ENCODE measurements at places on chromosomes 7 and 10. TPM values are rescaled to one million over a fixed set of nuclear protein-coding genes. Genes with fewer than 3 reads are reported as not detected.

DNA sequence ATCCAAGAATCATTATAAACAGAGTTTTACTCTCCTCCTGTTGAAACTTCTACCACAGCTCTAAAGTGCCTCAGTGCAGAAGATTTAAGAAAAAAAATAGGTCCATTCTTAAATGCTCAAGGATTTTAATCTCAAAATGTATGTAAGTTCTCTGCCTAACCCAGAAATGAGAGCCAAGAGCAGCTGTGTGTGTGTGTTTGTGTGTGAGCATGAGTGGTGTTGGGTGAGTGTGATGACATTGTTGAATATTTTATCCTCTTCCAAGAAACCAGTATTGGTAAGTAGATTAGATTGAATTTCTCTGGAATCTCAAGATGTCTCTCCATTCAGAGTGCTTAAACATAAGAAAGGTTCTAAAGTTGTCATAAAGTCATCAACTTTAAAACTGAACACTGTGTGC, 363.6 kb upstream of the NFE2L3 start:
- DNase-seq = no peak

DNA sequence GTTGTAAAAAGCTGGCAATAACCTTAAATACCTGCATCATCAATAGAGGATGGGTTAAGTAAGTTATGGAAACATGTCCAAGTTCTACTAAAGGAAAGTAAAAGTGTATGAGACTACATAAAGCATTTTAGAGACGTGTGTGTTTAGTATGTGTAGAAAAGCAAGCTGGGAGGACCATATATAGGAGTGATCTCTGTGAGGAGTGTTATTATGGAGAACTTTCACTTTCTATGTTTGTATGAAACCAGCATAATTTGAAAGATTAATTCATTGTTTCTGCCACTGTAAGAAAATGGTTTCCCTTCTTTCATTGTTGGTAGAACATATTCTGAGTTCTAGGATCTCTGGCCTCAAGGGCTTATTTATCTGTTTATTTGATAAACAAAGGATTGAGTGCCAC, 19.2 kb upstream of the PDLIM1 start:
- DNase-seq = no peak

DNA sequence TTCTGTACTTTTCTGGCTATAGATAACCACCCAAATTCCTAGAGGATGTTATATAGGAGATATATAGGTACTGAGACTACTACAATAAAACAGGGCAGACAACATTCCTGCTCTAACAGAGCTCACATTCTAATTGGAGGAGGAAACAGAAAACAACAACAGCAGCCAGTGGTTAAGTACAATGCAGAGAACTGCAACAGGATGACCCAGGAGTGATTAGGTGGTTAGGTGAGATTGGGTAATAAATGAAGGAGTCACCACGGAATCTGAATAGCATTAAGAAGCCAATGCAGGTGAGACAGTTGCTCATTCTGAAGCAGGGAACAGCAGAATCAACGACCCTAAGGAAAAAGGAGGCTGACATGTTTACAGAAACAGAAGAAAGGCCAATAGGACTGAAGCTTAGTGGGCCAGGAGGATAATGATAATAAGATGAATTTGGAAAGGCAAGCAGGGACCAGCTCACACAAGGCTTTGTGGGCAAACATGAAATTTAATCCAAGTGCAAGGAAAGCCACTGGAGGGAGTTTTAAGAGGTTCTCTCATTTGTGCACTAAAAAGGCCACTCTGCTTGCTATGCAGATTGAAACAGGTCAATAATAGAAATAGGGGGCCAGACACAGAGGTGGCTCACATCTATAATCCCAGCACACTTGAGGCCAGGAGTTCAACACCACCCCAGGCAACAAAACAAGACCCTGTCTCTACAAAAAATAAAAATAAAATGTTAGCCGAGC, 16.9 kb upstream of the REEP3 start:
- DNase-seq = no peak

DNA sequence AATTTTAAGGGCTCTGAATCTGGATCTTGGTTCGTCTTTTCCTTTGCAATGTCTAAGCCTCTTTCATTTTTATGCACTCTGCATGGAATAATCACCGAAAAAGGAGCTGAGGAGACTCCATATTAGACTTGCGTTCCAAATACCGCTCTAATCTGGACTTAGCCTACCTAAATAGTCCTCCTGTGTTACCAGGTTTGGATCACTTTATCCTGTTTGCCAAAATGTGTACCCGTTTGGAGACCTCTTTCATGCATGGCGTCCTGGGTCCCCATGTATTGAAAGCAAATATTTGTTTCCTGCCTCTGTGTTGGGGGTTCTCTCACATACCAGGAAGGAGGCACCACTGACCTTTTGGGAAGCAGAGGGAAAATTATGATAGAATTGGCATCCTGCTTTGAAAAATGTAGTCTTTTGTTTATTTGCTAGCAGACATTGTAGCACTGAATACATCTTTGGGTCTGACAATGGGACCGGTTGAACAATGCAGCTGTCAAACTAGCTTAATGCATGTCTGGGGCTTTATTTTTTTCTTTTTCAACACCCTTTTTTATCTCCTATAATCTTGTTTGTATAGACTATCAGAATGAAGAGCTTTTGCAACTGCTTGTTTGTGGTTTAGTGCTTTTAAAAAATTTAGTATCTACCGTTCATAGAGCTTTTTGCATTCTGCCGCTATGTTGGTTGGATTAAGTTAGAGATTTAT, 11.8 kb upstream of the CELF2 start:
- no peak for DNase-seq

Gene TSPAN14
- 42.9 TPM for total RNA-seq

Gene SLC26A3
- not detected for total RNA-seq

GRCh38 chr7:25386311-25386744, 158.0 kb upstream of the NPVF start:
- no peak for DNase-seq

GRCh38 chr10:6401558-6402348, 178.3 kb downstream of the PRKCQ start:
- peak; percentile 81 for DNase-seq

DNA sequence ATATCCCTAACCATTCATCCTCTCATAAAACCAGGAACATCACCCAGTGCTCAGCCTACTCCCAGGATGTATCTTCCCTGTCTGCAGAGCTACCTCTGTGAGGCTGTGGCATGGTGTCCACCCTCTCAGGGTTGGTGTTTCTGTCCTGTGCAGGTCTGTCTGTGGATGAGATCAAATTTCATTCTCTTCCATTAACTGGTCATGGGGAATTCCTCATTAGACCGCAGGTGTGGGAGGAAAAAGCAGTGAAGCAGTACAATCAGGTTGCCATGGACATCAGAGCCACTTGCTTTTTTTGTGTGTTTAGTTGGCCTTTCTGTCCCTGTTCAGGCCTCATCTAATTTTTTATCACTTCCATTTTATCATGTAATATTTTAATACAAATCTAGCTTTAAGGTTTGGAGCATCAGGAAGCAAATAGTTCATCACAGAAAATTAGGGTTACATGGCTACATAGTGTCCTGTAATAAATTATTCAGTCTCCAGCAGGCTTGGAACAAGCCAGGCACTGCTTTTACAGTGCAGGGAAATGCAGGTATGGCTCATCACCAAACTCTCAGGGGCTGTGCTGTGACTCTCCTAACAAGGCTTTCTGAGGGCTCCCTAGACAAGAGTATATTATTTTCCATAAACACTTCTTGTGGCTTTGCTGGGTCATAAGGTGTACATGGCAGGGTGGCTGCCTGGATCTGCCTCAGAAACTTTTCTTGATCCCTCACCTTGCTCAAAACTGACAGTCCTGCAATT, 594.9 kb upstream of the IGFBP3 start:
- no peak for DNase-seq

Gene RBM20
- total RNA-seq = 0.29 TPM

Gene STOX1
- total RNA-seq = 8.3 TPM

GRCh38 chr10:91049296-91049987, 128.6 kb upstream of the ANKRD1 start:
- no peak for DNase-seq

Gene MRC1
- total RNA-seq = 38.5 TPM

DNA sequence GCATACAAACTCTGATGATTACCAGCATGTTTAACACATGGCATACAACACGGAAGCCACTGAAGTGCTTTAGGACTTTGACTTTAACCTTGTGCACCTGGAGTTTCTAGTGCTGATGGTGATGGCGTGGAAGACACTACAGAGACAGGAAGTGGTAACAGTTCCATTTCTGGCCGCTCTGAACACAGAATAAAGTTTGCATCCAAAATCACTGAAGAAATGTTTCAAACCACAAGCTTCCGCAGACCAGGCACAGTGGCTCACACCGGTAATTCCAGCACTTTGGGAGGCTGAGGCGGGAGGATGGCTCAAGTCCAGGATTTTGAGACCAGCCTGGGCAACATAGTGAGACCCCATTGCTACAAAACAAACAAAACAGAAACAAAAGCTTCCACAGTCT, 40.3 kb upstream of the TNPO3 start:
- DNase-seq = no peak

GRCh38 chr7:35026150-35026549, 11.1 kb downstream of the DPY19L1 start:
- DNase-seq = no peak

DNA sequence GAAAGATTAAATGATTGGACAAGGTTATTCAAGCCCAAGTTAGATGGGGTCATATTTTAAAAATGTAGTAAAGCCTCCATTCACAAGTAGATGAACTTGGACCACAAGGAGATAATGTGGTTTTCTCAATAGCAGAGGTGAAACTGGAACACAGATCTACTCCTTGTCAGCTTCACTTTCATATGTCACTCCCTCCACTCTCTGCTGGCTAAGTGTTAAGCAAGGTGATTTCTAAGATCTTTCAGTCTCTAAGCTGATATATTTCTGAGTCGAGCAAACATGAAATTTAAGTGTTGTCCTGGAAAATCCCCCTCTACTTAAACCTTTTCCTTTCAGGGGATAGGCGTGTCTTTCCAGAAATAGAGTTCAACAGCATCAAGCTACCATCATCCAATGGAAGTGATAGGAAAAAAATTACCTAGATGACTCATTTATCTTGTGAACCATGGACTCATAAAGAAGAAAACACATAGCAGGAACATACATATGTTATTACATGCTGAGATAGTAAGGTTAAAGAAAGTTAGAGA, 275.0 kb downstream of the PTEN start:
- DNase-seq = no peak

GRCh38 chr7:135366843-135367508, 133.3 kb downstream of the STRA8 start:
- DNase-seq = no peak

GRCh38 chr7:50467817-50468610, 17.9 kb upstream of the FIGNL1 start:
- peak; percentile 87 for DNase-seq

- DNase-seq = no peak
These were observed 125.0 kb upstream of the NPY start for GRCh38 chr7:24158975-24159374.

Gene ENTPD7
- not detected for total RNA-seq

DNA sequence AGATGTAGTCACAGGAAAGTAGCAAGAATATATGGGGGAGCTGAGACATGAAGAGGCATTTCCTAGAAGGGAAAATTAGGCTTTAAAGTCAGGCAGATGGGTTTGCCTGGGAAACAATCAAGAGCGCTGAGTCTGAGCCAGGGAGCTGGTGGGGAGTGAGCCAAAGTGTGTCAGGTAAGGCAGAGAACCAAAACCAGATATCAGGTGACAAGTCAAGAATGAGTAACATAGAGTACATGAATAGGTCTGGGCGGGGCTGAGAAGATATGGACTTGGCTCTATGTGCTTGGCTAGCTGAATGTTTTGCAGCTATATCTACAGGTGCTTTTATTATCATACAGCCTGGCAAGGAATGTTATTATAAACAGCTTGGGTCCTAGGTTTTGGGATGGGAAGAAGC, 49.3 kb downstream of the GPR141 start:
- peak; percentile 4 for DNase-seq

- no peak for DNase-seq
These were observed 14.8 kb downstream of the CUX1 start for GRCh38 chr7:101832205-101832631.

Gene CEP55
- 0.58 TPM for total RNA-seq

GRCh38 chr10:28331066-28331465, 28.2 kb upstream of the MPP7 start:
- DNase-seq = no peak

Gene SMO
- total RNA-seq = 18.5 TPM

GRCh38 chr10:117370205-117370604, 5.0 kb downstream of the PDZD8 start:
- DNase-seq = no peak

DNA sequence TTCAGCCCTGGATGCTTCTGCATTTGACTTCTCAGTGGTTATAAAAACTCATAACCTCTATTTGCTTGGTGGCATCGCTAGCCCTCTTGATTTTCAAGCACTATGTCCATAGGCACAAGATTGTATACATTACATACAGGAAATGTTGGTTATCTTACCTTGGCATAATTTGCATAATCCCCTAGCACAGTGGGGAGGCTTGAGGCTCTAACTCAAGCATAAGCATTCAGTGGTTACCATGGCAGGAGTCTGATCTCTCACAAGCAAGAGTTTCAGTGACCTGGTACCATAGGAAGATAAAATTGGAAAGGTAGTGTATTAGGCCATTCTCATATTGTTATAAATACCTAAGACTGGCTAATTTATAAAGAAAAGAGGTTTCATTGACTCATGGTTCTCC, 121.8 kb downstream of the PLXDC2 start:
- no peak for DNase-seq

- no peak for DNase-seq
These were observed 238.1 kb upstream of the CSTF2T start for GRCh38 chr10:51937308-51938140.

Gene NKX1-2
- not detected for total RNA-seq

Gene PVRIG
- total RNA-seq = 1.6 TPM

Gene AGMO
- not detected for total RNA-seq

Gene SPDYE18
- not detected for total RNA-seq

Gene PNLIPRP3
- not detected for total RNA-seq

GRCh38 chr10:89852872-89853271, 151.5 kb downstream of the KIF20B start:
- DNase-seq = no peak
